AG09309 (cell line): ENCODE measurements at places on chromosomes 2 and 18.

DNA sequence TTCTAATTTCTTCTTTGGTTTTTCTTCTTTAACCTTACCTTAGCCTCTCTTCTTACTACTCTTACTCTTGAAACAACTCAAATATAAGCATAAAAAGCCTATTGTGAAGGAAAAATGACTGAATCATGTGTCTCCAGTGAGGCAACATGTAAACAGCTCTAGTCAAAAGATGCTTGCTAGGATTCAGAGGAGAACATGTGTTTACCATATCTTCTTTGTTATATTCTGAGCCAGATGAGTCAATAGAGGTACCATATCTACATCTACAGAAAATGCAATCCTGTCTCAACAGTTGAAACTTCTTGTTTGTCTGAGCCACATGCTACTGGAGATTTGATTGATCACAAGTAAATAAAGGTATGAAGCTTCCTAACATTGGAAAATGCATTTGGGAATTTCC lies 15.9 kb upstream of the FIGN start:
- DNase-seq, result no peak

- DNase-seq, result no peak
These were observed 776.1 kb upstream of the ID2 start for GRCh38 chr2:7905756-7906155.

DNA sequence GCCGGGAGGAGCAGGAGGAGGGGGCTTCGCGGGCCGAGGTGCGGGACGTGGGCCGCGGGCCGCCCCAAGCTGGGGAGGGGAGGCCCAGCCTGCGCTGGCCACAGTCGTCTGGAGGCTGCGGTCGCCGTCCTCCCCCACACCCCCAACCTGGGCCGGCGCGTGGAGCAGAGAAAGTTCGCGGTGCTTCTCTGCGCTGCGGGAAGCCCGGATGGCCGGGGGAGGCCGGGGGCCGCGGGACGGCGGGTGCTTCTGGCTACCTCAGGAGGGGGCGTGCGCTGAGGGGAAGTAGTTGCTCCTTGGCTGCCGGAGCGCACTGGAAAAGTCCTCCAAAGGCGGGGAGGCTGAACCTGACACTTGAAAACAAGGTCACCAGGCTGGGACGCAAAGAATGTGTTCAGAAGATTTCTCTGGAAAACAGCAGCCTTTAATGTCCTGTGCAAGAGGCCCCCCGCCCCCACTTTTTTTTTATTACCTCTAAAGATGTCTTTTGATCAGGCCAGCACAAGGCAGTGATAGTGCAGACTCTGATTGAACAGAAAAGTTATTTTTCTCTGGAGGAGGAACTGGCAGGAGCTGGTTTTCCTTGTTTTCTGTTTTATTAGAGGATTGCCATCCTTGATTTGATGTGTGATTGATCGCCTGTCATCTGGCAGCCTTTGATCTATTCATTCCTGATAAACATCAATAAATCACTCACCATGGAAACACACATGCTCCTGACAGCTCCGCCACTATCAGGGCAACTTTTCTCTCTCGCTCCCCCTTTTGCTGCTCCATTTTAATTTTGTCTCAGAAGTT lies 1.6 kb downstream of the TSHZ1 start:
- no peak for DNase-seq

- no peak for DNase-seq
These were observed 333.7 kb downstream of the AGAP1 start for GRCh38 chr2:235827585-235827992.

DNA sequence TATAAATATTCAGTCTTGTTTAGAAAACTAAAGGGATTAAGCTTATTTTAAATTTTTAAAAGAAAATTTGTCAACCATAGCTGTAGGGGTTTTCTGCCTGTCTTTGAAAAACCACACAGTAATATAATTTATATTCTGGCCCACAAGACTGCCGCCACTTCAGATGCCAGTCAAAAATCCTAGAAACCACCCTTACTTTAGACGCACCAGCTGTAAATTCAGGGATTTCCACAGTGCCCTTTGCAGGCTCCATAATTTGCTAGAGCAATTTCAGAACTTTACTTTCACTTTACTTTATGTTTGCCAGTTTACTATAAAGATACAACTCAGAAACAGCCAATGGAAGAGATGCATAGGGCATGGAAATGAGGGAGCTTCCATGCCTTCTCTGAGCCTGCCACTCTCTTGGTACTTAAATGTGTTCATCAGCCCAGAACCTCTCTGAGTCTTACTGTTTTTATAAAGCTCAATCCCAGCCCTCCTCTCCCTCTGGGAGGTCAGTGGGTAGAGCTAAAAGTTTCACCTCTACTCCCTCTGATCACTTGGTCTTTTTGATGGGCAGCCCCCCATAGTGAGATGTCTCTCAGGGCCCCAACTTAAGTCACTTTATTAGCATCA lies 63.3 kb downstream of the KYNU start:
- no peak for DNase-seq

- no peak for DNase-seq
These were observed 14.5 kb downstream of the RPS27A start for GRCh38 chr2:55247025-55247424.
